Activated gamma-delta T cell treated with Interleukin-2 at 50 U/mL for 16 hours (primary cell): ENCODE measurements at places on chromosomes 16 and 17.
A peak's percentile ranks its signal among the peaks of the same experiment; 100 is the strongest.

DNA sequence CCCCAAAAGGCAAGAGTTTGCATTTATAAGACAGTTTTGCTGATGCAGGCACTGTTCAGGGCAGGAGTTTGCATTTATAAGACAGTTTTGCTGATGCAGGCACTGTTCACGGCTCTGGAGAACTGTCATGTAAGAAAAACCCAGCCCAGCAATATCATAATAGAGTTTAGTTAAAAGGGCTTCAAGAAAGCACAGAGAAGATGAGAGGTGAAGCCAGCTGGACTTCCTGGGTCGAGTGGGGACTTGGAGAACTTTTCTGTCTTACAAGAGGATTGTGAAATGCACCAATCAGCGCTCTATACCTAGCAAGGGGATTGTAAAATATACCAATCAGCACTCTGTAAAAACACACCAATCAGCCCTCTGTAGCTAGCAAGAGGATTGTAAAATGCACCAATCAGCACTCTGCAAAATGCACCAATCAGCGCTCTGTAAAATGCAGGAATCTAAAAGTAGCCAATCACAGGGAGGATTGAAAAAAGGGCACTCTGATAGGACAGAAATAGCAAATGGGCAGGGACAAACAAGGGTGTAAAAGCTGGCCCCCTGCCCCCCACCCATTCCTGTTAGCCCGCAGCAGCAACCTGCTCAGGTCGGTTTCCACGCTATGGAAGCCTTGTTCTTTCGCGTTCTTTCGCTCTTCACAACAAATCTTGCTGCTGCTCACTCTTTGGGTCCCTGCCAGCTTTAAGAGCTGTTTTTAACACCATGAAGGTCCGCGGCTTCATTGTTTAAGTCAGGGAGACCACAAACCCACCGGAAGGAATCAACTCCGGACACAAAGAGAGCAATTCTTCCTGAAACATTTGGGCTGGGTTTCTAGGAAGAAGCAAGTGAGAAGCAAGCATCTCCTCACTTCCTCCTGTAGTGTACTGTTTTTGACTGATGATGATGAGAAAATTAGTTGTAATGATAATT lies 1.8 kb upstream of the CBX1 start:
- peak; percentile 12 for DNase-seq

- peak; percentile 51 for DNase-seq
Measured at GRCh38 chr17:58531661-58532554, 17.5 kb upstream of the MTMR4 start.

GRCh38 chr16:1471569-1472194 lies 3.1 kb downstream of the CLCN7 start:
- DNase-seq, result no peak

- DNase-seq, result no peak
Measured at GRCh38 chr17:55607731-55608341, 96.6 kb upstream of the SMIM36 start.

DNA sequence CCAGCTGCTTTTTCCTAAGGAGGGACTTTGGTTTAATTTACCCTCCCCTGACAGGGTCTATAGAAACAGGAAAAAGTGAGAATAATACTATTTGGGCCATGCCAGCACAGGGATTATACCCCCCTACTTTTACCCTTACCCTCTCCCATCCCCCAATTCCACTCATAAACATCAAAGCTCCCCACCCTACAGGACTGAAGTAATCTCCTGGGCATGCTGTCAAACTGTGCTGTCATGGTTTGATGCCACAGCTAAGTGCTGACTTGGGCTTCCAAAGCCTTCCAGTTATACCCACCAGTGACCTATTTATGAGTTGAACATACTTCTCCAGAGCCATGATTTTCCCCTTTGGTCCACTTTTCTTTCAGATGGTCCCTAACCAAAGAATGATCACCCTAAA lies 12.8 kb downstream of the PHF12 start:
- no peak for DNase-seq

GRCh38 chr17:64994781-64995538 lies 61.6 kb downstream of the GNA13 start:
- DNase-seq, result no peak

DNA sequence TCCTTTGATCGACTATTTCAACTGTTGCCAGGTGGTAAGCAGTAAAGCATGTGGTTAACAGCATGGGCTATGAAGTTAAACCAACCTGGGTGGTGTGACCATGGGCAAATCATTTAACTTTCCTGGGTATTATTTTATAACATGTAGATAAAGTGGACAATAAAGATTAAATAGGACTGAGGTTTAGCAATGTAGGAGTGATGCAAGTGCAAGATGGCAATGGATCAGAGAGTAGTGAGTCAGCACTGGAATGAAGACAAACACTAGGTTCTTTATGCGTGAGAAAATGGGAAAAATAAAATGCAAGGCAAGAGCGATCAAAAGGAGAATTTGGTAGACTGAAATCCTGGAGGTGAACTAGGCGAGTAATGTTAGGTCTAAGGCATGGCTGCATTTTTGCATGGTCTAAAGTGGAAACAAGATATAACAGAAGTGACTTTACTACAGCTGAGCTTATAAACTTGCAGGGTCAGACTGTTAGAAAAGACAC lies 222.4 kb upstream of the AXIN2 start:
- no peak for DNase-seq

GRCh38 chr17:63647936-63648335 lies 25.7 kb downstream of the MAP3K3 start:
- DNase-seq, result no peak

DNA sequence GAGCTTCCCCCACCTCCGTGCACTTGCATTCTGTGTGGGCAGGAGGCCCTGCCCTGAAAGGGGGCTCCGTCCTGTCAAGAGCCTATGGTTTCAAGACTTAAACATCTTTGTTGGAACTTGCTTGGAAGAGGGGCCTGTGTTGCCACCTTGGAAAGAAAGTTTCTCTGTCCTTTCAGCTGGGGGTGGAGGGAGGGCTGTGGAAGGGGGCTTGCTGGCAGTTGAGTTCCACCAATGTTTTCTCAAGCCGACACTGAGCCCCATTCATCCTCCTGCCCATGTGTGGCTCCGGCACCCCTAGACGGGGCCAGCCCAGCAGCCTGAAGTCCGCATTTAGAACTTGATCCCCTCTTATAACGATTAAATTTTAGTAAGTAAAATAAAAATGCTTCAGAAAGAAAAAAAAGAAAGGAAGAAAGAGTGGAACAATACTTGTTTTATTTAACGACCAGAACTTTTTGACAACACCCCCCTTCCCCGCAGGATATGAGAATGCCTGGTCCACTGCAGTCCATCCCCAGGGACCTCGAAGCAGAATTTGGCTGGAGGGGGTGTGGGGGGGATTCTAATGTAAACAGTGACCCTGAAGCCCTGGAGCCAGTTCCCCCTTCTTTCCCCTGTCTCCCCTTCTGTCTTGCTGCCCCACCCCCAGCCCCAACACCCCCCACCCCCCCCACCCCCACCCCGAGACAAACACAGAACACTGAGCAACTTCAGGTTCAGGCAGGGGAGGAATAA lies 26.9 kb upstream of the CLEC18A start:
- DNase-seq, result no peak

DNA sequence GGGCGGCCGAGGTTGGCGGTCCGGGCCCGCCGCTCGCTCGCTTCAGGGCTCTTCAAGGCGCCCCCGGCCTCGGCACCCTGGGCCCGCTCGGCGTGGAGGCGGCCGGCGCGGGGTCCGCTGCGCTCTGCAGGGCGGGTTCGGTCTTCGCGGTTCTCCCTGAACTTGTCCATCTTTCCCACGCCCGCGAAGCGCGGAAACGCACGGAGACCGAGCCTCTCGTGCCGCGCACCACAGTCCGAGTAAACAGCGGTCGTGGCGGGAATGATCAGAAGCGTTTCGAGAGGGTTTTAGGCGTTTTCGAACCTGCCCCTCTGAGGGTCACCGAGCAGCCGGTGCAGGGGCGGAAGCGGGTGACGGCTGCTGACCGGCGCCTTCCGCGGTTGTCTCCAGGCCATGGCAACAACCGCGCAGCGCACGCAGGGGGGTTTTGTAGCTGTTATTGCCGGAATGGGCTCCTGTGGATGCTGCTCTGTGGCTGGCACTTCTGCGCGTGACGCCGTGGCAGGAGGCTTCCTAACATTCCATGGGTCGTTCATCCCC lies 414 bp downstream of the NARF start:
- DNase-seq, result no peak

GRCh38 chr17:79084291-79085153 lies 9.9 kb downstream of the ENGASE start:
- DNase-seq, result no peak

GRCh38 chr17:79929257-79930061 lies 90.2 kb upstream of the CBX4 start:
- no peak for DNase-seq

- DNase-seq, result no peak
Measured at GRCh38 chr17:70369391-70369790, 200.1 kb downstream of the KCNJ2 start.

- DNase-seq, result no peak
Measured at GRCh38 chr16:4940719-4941118, 3.8 kb upstream of the PPL start.

DNA sequence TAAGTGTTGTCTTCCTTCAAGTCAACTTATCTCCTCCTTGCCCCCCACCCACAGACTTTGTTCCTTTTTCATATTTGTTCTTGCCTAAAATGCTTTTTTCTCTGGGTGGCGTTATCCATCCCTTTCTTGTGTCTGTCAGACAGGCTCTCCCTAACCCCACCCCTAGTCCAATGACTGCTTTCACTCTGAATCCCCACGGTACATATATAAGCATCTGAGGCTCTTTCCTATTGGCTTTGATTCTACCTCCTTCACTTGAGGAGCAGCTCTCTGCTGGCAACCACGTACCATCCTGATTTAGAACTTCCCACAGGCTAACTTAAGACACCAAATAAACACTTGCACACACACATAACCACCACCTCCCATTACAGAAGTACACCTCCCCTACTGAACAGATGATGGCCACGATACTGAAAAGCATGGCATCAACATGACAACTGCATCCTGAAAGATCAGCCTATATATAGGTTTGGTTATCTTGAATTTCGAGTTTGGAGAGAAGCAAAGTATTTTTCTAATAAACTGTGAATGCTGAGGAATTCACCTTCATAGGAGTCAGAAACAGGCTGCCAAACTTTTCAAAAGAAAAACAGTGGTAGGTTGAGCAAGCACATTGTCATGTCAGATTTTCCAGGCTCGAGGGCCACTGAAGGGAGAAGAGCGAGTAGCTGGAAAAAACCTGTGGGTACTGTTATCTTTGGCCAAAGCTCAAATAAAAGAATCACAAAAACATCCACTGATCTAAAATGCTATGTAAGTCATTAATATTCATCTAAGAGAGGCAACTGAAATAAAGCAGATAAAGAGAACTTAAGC lies 24.3 kb downstream of the STAT3 start:
- DNase-seq, result no peak

DNA sequence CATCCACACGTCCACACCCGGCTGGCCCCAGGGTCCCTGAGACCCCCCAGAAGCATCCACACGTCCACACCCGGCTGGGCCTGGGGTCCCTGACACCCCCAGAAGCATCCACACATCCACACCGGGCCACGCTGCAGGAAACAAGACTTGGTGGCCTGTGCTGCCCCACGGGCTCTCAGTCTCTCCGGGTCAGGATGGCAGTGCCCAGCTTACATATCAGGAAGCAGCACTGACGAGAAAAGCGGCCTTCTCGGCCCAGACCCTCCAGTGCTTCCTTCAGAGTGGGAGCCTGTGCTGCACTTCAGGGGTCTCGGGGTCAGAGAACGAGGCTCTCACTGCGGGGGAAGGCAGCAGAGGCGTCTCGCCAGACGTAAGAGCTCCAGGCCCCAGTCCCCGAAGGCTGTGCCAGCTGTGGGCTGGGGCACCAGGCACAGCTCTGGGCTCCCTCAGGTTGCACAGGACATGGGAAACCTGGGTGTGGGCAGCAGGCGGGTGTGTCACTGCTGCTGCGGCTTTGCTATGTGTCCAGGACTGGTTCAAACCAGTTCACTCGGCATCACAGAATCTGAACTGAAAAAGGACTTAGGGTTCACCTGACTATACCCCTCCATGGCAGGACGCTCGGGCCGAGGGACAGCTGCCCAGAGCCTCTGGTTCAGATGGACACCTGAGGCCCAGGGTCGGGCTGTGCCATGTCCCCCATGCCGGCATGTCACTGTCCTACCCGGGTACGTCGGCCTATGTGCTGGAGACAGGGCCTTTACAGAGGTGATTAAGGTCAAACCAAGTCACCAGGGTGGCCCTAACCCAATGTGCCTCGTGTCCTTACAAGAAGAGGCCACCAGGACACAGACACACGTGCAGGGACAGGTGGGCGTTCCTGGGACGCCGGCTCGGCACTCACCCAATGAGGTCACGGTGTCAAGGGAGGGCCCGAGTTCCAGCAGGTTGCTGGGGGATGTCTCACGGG lies 40.2 kb upstream of the CHMP6 start:
- no peak for DNase-seq

DNA sequence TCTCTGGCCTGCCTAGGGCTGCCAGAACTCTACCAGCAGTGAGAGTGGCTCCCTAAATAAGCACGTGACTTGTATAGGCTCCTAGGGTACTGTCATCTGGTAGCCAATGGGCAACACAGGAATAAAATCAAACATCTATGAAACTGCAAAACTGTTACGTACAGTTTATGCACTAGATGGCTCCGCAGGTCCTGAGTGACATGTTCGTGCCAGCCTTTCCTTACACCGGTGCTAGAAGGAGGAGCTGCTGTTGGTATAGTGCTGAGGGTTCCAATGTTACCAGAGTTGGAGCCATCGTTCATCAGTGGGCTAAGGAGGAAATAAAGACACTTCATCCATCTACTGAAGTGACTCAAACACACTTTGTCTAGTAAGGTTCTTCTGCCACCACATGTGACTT lies 63.2 kb upstream of the TRAP1 start:
- no peak for DNase-seq

- no peak for DNase-seq
Measured at GRCh38 chr17:69928611-69929010, 146.4 kb upstream of the KCNJ16 start.

GRCh38 chr17:38672788-38673706 lies 1.7 kb downstream of the EPOP start:
- DNase-seq, result no peak

DNA sequence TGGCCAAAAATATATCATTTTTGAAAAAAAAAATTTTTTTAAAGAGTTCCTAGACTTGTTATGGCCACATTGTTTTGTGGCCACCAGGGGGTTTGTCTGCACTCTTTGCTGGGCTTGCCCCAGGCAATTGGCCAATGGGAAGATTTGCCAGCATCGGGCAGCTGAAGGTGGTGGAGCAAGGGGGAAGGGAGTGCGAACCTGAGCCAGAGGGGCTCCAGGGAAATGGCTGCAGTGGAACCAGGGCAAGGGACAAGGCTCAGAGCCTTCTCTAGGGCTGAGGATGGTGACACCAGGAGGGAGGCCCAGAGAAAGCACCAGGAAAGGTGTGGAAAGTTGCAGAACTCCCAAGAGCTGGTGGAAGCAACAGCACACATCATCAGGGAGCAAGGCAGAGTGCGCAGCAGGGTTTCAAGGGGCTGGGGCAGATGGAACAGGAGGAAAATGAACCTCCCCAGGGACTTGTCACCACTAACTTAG lies 15.5 kb upstream of the CMIP start:
- DNase-seq, result no peak

DNA sequence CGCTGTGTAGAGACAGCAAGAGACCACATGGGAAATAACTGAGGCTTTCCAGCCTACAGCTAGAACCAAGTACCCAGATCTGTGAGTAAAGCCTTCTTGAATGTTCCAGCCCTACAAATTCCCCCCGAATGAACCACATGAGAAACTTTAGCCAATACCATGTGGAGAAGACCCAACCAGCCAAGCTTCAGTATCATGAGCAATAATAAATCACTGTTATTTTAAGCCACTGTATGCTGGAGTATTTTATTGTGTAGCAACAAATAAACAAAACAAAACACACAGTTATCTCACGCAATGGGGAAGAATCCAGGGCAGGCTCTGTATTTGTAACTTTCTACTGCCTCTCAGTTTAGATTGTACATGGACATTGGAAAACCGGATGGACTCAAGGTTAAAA lies 426.2 kb downstream of the CDH11 start:
- DNase-seq, result no peak
